GM20000 (cell line): ENCODE measurements at places on chromosomes 12 and 14.

DNA sequence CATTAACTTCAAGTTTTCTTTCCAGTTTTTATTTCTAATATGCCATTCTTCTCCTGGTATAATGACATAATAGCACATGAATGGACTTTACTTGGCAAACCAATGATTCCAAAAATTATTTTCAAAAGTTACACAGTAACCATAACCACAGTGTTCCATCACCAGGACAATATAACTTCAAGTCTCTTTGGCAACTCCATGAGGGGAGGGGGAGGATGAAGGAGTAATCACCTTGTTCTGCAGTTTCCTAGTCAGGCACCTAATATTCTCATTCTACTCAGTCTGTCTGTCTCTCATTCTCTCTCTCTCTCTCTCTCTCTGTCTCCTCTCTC, 66.6 kb downstream of the BTG1 start:
- DNase-seq = no peak

- peak; percentile 72 for DNase-seq
Measured at GRCh38 chr14:68979021-68979721, at the start of gene ACTN1. TSS of gene ACTN1 (minus strand) at chr14:68979302. CDS start at chr14:68979056, 246 bp downstream.

DNA sequence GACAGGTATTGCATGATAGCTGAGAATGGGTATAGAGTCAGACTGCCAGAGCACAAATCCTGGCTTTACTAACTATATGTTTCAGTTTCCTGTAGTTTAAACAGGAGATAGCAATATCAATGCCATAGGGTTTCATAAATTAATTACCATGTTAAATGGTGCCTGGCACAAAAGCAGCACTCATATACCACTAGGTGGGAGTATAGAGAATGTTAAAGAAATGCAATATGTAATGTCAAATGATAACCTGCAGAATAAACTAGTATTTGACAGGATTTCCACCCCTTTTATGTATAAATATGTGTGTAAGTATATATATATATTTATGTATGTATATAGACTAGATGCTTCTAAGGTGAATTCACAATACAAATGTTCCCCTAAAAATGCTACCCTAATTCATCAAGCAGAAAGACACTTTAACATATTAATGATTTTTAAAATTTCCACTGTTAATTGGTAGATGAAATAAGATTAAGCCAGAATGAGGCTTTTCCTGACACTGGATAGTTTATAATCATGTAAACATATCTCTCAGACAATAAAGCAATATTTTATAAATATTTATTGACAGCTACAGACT, 8.6 kb downstream of the WDR89 start:
- DNase-seq = peak; percentile 32

DNA sequence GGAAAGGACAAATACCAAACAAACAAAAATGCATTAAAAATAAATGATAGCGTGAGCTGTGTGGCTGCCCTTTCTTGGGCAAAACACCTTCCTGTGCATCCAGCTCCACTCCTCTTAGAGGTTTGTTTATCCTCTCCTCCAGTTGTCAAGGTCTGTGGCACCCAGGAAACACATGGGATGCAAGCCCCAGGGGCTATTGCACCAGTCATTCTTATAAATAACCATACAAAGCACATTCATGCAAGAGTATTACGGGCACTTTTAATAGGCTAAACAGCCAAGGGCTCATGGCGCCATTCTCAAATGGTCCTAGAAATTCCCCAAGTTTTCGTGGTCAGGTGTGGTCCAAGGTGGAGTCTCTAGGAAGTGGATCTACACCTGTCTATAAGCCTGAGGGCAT, 257.0 kb downstream of the DPF3 start:
- DNase-seq = no peak

DNA sequence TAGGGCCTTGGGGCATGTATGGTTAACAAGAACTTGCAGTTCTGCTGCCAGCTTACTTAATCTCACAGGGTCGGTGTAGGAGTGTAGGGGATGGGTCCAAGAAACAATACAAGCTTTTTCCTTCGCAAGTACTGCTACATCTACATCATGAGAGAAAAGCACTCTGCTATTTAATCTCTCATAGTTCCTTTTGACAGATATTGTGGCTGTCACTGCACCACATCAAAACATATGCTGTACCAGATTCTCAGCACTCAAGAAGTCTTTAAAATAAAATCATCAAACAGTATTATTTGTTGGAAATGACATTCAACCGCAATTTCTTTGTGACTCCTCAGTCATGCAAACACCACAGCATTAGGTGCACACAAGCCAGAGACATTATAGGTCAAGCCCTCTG, 215.5 kb upstream of the BMP4 start:
- no peak for DNase-seq

DNA sequence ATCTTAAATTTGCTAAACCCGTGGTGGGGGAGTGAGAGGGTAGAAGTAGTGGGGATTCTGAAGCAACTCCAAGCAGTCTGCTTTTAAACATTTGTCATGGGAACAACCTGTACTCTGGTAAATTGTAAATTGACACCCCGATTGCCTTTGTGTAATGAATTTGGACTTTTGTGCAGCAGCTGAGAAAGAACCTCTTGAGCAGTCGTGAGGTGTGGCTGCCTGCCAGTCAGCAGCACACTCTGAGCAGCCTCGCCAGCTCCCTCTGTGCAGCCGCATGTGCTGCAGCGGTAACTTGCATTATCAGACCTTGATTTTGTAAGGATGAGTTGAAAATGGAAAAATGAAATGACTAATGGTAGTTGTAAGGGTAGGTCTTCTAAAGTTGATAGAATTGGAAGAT, 74.3 kb downstream of the SUSD6 start:
- no peak for DNase-seq

DNA sequence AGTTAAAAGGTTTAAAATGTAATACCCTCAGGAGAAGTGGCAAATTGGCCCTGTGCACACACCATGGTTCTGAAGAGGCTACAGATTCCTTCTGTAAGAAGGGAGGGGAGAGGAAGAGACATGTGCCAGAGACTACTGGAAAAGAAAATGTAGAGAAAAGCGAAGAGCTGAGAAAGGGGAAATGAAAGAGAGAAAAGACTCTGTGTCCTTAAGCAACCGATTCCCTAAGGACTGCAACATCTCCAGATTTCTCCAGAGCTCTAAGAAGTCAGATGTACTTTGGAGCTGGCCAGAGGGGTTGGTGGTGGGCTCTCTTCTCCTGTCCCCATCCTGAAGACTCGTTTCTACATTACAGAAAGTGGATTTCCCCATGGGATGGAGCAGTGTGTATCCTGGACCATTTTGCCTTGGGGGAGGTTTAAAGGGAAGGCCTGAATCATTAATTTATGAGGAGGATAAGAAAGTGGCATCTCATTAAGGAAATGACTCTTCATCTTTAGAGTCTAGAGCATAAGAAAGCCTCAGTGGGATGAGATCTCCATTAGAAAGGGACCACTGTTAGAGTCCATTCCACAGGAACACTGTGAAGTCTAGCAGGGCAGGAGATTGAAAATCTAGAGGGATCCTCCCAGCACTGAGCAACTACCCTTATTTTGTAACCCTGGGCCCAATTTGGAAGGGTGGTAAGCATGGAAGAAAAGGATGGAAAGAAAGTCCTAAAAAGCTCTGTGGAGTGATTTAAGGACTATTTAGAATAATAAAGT, 45.5 kb upstream of the FUT8 start:
- DNase-seq = no peak

DNA sequence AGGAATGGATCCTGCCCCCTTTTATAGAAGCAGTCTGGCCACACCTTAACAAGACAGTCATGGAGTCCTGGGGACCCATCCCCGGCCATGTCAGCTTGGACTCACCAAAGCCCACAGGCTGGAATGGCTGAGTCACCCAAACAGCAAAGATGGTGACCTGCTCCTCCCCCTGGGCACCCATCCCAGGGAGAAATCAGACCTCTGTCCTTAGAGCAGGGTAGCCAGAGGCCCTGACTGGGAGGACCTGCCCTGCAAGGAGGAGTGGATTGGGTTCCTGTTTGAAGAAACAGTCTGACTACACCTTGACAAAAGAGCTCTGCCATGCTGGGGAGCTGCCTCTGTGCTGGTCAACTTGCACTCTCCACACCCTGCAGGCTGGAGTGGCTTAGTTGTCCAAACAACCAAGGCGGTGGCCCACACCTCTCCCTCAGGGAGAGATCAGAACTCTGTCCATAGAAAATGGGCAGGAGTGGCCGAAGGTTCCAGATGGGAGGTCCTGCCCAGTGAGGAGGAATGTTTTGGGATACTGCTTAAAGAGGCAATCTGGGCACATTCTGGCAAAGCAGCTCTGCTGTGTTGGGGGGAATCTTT, 16.6 kb downstream of the MGP start:
- no peak for DNase-seq

DNA sequence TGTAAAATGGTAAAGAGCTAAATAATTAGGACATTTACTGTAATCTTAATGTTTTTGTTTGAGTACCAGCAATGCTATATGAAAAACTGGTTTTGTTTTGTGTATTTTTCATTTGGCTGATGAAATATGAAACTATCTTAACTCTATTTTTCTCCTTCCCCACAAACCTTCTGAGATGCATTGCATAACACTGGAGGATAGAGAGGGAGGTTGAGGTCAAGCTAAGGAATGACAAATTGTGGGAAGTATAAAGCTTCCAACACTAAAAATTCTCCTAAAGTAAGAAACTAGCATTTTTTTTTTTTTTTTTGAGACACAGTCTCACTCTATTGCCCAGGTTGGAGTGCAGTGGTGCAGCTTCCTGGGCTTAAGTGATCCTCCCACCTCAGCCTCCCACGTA, 31.5 kb upstream of the SRP54 start:
- DNase-seq = no peak

GRCh38 chr14:33127531-33127930, 188.9 kb downstream of the NPAS3 start:
- DNase-seq = no peak

DNA sequence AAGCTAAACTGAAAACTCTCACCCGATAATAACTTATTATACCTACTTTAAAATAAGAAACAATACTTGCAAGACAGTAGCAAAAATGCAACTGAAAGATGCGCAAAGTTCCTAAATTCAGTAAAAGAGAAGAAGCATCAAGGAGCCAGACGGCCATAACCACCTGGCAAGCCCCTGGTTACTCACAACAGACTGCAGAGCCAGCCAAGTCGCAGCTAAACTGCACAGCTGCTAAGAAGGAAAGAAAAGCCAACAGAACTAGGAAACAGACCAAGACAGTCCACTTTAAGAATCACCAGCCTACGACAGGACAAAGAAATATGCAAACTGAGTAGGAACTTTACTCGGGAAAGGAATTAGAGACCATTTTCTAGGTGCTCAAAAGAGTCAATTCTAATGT, 127.9 kb downstream of the TMTC1 start:
- DNase-seq = no peak

DNA sequence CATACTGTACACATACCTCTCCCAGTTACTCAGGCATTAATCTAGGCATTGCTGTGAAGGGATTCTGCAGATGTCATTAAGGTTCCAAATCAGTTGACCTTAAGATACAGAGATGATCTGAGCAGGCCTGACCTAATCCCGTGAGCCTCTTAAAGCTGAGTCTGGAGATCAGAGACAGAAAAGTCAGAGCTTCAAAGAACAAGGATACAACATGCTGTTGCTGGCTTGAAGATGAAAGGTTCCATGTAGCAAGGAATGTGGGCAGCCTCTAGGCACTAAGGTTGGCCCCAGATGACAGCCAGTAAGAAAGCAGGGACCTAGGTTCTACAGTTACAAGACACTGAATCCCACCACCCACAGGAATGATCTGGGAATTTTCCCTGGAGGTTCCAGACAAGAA, 81.1 kb downstream of the MAP1LC3B2 start:
- no peak for DNase-seq

GRCh38 chr12:105431537-105432100, 101.1 kb downstream of the C12orf75 start:
- no peak for DNase-seq

DNA sequence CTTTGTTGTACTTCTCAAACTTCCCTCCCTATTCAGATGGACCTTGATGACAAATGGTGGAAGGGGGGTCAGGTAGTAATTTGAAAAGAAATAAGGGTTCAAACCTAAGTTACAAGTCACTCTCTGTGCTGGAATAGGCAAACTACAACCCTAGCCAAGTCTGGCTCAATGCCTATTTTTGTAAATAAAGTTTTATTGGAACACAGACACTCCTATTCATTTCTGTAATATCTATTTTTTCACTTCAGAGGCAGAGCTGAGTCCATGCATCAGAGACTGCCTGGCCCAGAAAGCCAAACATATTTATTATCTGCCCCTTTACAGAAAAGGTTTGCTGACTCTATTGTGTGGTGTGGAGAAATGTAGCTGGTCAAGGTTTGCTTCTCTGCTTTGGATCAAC, 78.4 kb upstream of the RIN3 start:
- DNase-seq = no peak

DNA sequence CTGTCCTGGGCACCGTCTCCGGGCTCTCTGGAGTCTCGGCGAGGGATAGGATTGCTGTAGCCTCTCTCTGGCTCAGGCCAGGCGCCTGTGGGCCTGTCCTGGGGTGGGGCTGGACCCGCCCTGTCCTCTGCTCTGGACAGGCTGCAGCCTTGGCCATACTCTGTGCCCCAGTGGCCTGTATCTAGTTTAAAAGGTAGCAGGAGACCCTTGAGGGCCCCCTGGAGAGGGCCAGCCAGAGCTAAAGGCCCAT, 1.8 kb downstream of the KIF26A start:
- DNase-seq = no peak

- DNase-seq = no peak
Measured at GRCh38 chr14:75720842-75721498, 59.9 kb downstream of the TTLL5 start.

GRCh38 chr12:71191509-71192196, 33.9 kb upstream of the TSPAN8 start:
- no peak for DNase-seq

DNA sequence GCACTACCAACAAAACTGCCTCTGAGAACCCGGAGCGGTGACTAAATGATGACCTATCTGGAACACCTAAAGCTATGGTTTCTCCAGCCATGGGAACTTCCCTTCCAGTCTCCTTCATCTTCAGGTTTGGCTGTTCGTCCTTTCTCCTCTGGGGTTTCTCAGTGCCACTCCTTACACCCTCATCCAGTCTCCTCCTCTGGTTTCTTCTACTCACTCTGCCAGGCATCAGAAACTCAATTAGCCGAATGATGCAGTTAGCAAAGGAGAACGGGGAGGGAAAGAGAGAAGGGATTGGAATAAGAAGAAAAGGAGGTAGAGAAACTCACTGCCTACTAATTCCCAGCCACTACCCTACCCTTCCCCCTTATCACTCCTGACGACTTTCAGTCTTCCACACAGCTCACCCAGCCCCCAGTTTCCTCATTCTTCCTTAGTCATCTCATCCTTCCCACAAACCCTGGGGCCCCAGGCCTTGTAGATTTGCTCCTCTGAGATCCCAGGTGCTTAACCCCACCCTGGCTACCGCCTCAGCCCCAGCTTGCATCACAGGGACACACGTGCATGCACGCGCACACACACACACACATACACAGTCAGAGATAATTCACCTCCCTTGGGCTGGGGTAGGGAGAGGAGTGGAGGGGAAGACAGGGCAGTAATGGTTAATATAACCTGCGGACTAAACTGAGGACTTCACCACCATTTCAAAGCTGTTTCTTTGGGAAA, 13.0 kb downstream of the FGD6 start:
- no peak for DNase-seq

DNA sequence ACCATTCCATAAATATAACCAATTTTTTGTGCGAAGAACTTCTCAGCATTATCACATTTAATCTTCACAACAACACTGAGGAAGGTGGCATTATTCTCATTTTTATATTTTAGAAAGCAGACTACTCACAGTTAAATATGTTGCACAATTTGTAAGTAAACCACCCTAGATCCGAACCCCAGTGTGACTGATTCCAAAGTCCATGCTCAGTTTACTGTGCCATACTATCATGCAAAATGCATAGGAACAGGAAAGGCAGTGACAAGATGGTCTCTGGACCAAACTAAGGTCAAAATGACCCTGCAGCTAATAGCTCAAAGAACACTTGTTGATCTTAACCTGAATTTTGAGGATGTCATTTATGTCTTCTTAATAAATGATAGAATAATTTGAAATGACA, 185.4 kb downstream of the GXYLT1 start:
- DNase-seq = no peak
